Activated CD4-positive, alpha-beta T cell treated with anti-CD3 and anti-CD28 coated beads, Interleukin-2, amount 10 ng/mL, durations not matched to agents 7 days and 5 days (primary cell): ENCODE measurements at places on chromosomes 4 and X.

GRCh38 chrX:1450361-1451161 is 2.1 kb downstream of the ASMTL start:
- no peak overlapping the region for H3K27ac ChIP-seq
- DNase-seq, result peak; percentile 7
- H3K4me1 ChIP-seq, result peaks cover 26% of the 10 kb centered on the region
- H3K36me3 ChIP-seq, result peaks cover 42% of the 10 kb centered on the region
- no peaks in the 10 kb centered on the region for H3K27me3 ChIP-seq

DNA sequence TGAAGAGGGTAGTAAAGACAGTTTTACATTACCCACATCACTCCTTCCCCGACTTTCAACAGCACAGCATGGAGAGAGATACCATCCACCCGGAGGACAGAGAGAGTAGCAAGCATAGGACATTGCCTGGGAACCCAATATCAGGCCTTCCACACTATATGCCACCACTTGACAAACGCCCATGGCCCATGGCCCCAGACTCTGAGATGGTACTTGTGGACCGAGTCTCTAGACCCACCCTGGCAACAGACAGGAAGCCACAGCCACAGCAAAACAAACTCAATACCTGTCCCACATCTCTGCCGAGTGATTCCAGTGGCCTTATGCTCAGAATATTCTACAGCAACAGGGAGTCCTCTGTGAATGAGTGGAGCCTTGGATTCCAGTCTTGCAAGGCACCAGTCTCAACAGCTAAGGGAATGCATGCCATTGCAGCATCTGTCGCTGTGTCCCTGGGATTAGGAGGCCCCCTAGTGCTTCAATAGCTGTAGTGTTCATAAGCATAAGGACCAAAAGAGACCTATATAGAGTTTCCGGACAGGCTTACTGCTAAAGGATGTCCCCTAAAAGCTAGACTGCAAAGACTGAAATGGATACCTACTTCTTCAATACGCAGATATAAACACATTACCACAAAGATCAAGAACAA is 14.7 kb upstream of the CT55 start:
- peaks cover 26% of the 10 kb centered on the region for H3K27me3 ChIP-seq
- no peak overlapping the region for H3K27ac ChIP-seq
- DNase-seq, result peak; percentile 13
- H3K36me3 ChIP-seq, result no peaks in the 10 kb centered on the region
- no peaks in the 10 kb centered on the region for H3K4me1 ChIP-seq
- H3K4me3 ChIP-seq, result no peak overlapping the region

DNA sequence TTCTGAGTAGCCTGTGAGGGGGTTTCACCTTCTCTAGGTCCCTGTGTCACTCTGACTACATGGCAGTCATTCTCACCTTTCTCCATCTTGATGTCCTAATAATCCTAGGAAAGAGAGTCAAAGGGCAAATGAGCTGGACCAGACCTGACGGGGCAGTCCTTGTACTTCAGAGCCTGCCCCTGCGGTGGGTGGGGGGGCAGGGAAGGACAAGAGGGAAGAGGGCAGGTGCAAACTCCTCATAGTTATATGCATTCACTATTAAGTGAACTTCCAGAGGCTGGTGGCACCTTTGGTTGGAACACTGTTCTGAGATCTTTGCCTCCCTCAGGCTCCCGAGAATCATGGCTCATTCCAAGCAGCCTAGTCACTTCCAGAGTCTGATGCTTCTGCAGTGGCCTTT is at the start of gene AWAT1:
Gene AWAT1, plus strand, starts transcription at position 301 of the 400 bp plus-strand sequence. Its CDS starts 41 bp downstream, at position 342.
- H3K4me1 ChIP-seq, result no peaks in the 10 kb centered on the region
- no peaks in the 10 kb centered on the region for H3K36me3 ChIP-seq
- no peak within 1 kb of the TSS for H3K4me3 ChIP-seq
- H3K27me3 ChIP-seq, result no peaks in the 10 kb centered on the region
- no peak within 1 kb of the TSS for H3K27ac ChIP-seq
- DNase-seq, result no peak

DNA sequence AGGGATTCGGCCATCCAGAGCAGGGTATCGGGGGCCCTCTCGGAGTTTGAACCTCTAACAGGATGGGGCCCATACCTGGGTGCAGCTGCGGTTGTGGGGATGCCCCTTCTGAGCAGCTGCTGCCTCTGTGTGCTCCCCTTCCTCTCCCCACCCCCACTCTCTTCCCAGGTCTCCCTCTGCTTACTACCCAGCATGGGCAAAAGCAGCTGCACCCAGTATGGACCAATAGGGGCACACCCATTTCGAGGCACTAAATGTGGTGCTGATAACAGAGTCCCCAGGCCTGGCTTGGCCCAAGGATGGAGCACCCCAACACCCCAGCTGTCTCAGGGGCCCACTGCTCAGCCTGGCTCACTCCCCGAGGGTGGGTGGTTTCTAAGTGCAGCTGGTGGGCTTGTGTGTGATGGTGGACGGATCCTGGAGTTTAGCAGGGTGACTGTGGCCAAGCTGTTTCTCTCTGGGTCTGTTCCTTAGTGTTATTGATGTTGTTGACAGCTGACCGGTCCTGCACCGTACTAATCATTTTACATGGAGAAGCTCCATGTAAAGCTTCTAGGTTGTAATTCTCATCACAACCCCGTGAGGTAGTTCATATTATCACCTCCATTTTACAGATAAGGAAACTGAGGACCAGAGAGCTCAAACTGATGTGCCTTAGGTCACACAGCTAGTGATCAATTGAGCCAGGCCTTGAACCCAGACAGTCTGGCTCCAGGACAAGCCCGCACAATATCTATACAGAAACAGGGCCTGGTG is 13.1 kb upstream of the KIAA0232 start:
- H3K4me3 ChIP-seq, result no peak overlapping the region
- H3K27ac ChIP-seq, result no peak overlapping the region
- no peak for DNase-seq
- H3K27me3 ChIP-seq, result peaks cover 7% of the 10 kb centered on the region
- H3K4me1 ChIP-seq, result peaks cover 12% of the 10 kb centered on the region

- H3K4me3 ChIP-seq, result no peak overlapping the region
- H3K36me3 ChIP-seq, result no peaks in the 10 kb centered on the region
- H3K4me1 ChIP-seq, result no peaks in the 10 kb centered on the region
- H3K27ac ChIP-seq, result no peak overlapping the region
- DNase-seq, result no peak
These were observed 64.5 kb upstream of the PRPS1 start for GRCh38 chrX:107563824-107564223.

GRCh38 chr4:7423391-7423790 is 11.3 kb downstream of the PSAPL1 start:
- no peaks in the 10 kb centered on the region for H3K4me1 ChIP-seq
- no peak for DNase-seq
- H3K27ac ChIP-seq, result no peak overlapping the region
- H3K27me3 ChIP-seq, result no peaks in the 10 kb centered on the region

- H3K27me3 ChIP-seq, result no peaks in the 10 kb centered on the region
- H3K27ac ChIP-seq, result no peak overlapping the region
- H3K4me1 ChIP-seq, result peaks cover 60% of the 10 kb centered on the region
- no peak for DNase-seq
- peaks cover 12% of the 10 kb centered on the region for H3K36me3 ChIP-seq
These were observed 25.8 kb downstream of the USP9X start for GRCh38 chrX:41110801-41111625.

GRCh38 chrX:74656079-74656745 is 41.8 kb upstream of the RLIM start:
- H3K27ac ChIP-seq, result no peak overlapping the region
- H3K4me1 ChIP-seq, result peaks cover 3% of the 10 kb centered on the region
- DNase-seq, result no peak

GRCh38 chr4:10299601-10300000 is 157.6 kb downstream of the ZNF518B start:
- no peak for DNase-seq
- peaks cover 2% of the 10 kb centered on the region for H3K27me3 ChIP-seq
- H3K4me1 ChIP-seq, result no peaks in the 10 kb centered on the region
- no peak overlapping the region for H3K27ac ChIP-seq
- no peaks in the 10 kb centered on the region for H3K36me3 ChIP-seq

DNA sequence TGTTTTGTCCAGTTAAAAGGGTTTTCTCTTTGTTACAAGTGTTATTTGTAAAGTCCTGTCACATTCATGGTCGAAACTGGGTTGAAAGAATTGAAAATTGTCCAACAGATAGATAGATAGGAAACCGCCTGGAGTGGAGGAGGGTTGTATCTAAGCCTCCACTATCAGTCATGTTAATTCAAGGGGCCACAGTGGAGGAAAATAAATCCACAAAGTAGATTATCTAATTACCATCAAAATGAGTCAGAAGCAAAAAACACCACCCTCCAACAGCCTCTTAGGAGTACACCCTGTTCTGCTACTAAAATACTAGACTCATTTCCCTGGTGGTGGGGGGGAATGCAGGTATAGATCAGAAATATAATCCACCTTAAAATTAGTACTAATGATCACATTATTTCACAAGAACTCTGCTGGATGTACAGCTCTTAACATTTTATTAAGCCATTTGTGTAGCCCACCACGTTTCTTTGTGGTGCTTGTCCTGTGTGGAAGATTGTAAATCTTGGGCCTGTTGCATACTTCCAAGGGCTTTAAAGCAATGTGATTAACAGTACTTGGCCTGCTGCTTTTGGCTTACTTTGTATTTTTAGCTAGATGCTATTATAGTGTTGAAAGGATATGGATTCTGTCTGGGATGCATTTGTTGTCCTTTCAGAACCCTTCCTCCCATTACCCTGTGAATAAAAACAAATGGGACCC is 26.8 kb downstream of the RBBP7 start:
- no peak for DNase-seq
- no peak overlapping the region for H3K4me3 ChIP-seq
- H3K27ac ChIP-seq, result no peak overlapping the region
- H3K4me1 ChIP-seq, result no peaks in the 10 kb centered on the region

- DNase-seq, result no peak
- no peak overlapping the region for H3K27ac ChIP-seq
- peaks cover 14% of the 10 kb centered on the region for H3K36me3 ChIP-seq
- peaks cover 12% of the 10 kb centered on the region for H3K4me1 ChIP-seq
These were observed 3.1 kb upstream of the RFC1 start for GRCh38 chr4:39369301-39369700.

- DNase-seq, result no peak
These were observed 31.5 kb upstream of the GTPBP6 start for GRCh38 chrX:350148-350533.

- no peaks in the 10 kb centered on the region for H3K4me1 ChIP-seq
- DNase-seq, result no peak
- H3K27me3 ChIP-seq, result peaks cover 8% of the 10 kb centered on the region
- H3K27ac ChIP-seq, result no peak overlapping the region
- no peaks in the 10 kb centered on the region for H3K36me3 ChIP-seq
- no peak overlapping the region for H3K4me3 ChIP-seq
These were observed 56.8 kb downstream of the LGI2 start for GRCh38 chr4:24973747-24974601.

DNA sequence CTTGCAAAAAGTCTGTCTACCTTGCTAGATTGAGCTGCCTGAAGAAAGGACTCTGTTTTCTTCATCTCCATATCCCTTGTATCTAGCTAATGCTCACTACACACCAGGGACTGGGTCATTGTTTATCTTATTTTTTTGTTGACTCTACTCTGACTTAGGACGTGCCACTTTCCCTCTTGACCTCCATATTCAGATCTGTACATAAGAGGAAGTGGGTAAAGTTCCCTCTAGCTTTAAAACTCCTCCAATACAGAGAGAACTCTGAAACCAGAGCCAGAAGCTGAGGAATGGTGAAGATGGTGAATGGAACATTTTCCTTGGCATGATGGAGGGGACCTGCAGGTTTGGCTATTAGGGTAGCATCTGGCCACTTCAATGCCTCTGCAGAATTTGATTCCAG is 2026.1 kb upstream of the TENM3 start:
- no peaks in the 10 kb centered on the region for H3K36me3 ChIP-seq
- DNase-seq, result no peak
- no peak overlapping the region for H3K4me3 ChIP-seq

- H3K4me3 ChIP-seq, result no peak overlapping the region
- H3K36me3 ChIP-seq, result no peaks in the 10 kb centered on the region
- H3K27ac ChIP-seq, result no peak overlapping the region
- H3K27me3 ChIP-seq, result peaks cover 15% of the 10 kb centered on the region
- no peak for DNase-seq
These were observed 101.8 kb downstream of the ANXA5 start for GRCh38 chr4:121594796-121595526.

DNA sequence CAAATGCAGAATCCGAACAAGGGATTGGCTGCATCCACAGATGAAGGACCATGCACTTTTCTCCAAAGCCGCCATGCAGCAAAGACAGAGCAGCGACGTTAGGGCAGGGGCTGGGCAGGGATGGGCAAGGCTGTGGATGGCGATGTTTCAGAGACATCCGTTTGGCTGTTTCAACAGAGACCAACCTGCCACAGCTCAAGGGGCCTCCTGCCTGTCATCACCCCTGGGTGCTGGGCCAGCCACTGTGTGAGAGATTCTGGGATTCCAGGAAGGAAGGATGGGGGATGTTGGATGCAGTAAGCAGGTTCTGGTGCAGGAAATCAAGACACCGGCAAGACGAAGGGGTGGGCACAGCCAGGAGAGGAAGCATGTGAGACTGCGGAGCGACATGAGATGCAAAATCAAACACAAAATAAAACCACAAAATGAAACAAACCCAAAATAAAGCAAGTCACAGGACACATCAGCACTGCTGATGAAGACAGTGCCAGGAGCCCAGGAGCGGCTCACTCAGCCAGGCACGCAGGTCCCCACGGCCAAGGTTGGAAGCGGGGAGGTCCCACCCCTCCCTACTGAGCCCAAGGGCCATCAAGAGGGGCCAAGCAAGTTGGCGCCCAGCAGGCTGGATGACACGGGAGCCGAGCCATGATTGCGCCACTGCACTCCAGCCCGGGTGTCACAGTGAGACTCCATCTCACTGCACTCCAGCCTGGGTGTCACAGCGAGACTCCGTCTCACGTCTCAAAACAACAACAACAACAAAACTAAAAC is 68.1 kb downstream of the FAM53A start:
- H3K27me3 ChIP-seq, result no peaks in the 10 kb centered on the region
- peak overlapping the region; percentile 86 for H3K27ac ChIP-seq
- no peak overlapping the region for H3K4me3 ChIP-seq

GRCh38 chr4:7232061-7232650 is 39.8 kb downstream of the SORCS2 start:
- no peak overlapping the region for H3K27ac ChIP-seq
- no peaks in the 10 kb centered on the region for H3K36me3 ChIP-seq
- no peaks in the 10 kb centered on the region for H3K27me3 ChIP-seq
- H3K4me3 ChIP-seq, result no peak overlapping the region
- no peaks in the 10 kb centered on the region for H3K4me1 ChIP-seq
- DNase-seq, result no peak

GRCh38 chr4:101774807-101775206 is 15.7 kb upstream of the BANK1 start:
- H3K36me3 ChIP-seq, result no peaks in the 10 kb centered on the region
- no peak for DNase-seq
- H3K27ac ChIP-seq, result no peak overlapping the region
- peaks cover 16% of the 10 kb centered on the region for H3K27me3 ChIP-seq
- H3K4me1 ChIP-seq, result no peaks in the 10 kb centered on the region
